Mucosa of descending colon (tissue), 3 donors: ENCODE measurements at places on chromosomes 4 and X. TPM values are rescaled to one million over a fixed set of nuclear protein-coding genes. Genes with fewer than 3 reads are reported as not detected.

DNA sequence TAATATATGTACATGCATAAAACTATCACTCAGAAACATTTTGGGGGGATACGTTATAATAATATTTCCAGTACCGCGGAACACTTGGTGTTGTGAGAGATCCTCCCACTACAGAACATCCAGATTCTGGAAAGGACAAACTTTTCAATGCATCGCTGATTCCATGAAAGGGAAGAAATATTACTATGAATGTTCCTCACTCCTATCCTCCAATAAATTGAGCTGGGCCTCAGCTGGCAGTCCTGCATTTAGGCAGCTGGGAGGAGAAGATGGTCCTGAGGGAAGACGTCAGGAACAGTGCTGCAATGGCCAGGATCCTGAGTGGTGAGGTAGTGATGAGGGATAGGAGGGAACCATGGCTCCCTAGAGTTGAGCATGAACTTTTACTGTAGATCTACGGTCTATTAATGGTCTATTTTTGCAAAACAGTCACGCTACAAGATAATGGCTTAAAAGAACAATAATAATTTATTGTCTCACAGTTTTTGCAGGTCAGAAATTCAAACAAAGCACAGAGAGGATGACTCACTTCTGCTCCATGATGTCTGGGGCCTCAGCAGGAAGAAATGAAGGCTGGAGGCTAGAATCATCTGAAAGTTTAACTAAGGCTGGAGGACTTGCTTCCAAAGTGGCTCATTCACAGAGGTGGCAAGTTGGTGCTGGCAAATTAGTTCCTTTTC is 538.1 kb downstream of the STIM2 start:
- DNase-seq, result no peak

GRCh38 chr4:153790500-153790865 is 1.6 kb upstream of the SFRP2 start:
- DNase-seq, result no peak

The WDFY3 gene
- 55.5 TPM for total RNA-seq

The TENM3 gene
- 0.58 TPM for total RNA-seq

DNA sequence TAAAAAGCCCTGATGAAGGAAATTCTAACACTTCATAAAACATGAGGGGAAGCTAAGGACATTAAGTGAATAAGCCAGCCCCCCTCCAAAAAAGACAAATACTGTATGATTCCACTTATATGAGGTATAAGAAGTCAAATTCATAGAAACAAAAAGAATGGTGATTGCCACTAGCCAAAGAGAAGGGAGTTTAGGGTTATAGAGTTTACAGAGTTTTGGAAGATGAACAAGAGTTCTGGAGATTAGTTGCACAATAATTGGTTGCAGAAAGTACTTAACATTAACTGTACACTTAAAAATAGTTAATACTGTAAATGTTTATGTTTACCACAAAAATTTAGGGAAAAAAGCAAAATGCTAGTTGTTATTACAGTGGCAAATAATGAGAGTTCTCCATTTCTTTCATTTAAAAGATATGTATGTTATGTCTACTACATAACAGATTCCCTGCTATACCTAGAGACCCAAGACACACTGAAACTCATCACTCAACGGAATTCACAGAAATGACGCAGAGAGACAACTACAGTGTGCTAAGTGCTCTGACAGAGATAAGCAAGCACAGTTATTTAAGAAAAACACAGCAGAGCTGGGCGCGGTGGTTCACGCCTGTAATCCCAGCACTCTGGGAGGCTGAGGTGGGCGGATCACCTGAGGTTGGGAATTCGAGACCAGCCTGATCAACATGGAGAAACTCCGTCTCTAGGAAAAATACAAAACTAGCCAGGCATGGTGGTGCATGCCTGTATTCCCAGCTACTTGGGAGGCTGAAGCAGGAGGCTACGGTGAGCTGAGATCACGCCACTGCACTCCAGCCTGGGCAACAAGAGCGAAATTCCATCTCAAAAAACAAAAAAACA is 37.2 kb downstream of the EIF4E start:
- no peak for DNase-seq

The PRDM5 gene
- 10.2 TPM for total RNA-seq

The CNGA1 gene
- 17.8 TPM for total RNA-seq

DNA sequence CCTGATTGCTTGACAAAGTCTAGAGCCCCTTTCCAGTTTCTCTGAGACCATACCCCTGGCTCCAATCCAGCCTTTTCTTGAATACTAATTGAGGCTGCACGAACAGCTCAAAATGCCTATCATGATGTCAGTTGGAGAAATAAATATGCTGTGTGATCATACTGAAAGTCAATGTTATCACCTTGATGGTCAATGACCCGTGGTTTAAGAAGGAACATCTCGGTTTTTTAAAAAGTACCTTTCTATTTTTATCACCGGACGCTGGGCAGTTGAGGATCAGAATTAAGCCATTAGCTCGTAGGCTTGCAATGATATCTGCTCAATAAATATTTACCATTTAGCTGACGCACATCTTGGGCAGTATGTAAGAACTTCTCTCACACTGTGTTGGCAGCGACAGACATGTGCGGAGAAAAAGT is 852 bp upstream of the WDR44 start:
- peak; percentile 7 for DNase-seq

GRCh38 chrX:10634392-10635161 is 14.2 kb upstream of the MID1 start:
- DNase-seq, result no peak

GRCh38 chr4:23333556-23333945 is 556.3 kb downstream of the PPARGC1A start:
- no peak for DNase-seq

DNA sequence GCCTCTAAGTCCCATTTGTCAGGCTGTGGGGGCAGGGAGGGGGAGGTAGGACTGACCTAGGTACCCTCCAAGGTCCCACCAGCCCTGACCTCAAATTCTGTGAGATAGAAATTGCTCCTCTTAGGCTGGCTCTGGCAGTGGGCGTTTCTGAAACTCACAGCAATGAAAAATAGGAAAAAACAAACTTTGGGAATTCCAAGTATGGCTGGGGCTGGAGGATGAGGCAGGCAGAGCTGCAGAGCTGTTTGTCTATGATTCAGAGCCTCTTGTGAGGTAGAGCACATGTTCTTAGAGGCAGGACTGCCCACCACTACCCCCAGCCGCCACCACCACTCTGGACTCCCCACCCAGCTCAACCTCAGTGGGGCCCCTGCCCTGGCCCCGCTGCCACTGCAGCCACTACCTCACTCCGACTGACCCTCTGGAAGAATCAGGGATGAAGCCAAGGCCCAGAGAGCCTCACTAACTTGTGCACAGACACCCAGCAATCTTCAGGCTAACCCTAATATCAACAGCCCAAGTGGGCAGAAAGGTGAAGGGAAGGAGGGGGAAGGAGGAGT is 98.2 kb downstream of the PJA1 start:
- no peak for DNase-seq

GRCh38 chr4:16767861-16768260 is 130.6 kb downstream of the LDB2 start:
- DNase-seq, result no peak

The NPY5R gene
- total RNA-seq, result 0.22 TPM

GRCh38 chr4:53507671-53508286 is 83.5 kb downstream of the LNX1 start:
- no peak for DNase-seq

DNA sequence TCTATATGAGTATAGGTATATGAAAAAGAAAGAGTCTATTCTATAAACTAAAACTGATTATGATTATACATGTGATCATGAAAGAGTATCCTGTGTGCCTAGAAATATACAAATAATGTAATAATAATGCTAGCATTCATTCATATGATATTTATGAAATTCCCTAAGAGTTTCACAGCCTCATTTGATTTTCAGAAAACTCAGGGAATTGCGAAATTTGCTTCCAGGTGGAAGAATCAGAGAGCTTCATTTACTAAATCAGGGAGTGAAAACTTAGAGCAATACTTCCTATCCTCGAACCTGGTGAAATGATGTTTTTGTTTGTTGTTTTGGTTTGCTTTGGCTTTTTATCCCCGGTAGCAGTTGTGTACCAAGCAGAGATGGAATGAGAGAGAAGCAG is 1105.7 kb upstream of the SLIT2 start:
- DNase-seq, result no peak

- no peak for DNase-seq
Measured at GRCh38 chr4:28913466-28913865, 1806.7 kb upstream of the PCDH7 start.

The MAMLD1 gene
- 0.69 TPM for total RNA-seq

GRCh38 chr4:21898101-21898500 is 50.5 kb downstream of the KCNIP4 start:
- DNase-seq, result no peak

GRCh38 chrX:13074297-13075262 is 30.2 kb upstream of the FAM9C start:
- no peak for DNase-seq

The TSPAN6 gene
- total RNA-seq, result 63.0 TPM

DNA sequence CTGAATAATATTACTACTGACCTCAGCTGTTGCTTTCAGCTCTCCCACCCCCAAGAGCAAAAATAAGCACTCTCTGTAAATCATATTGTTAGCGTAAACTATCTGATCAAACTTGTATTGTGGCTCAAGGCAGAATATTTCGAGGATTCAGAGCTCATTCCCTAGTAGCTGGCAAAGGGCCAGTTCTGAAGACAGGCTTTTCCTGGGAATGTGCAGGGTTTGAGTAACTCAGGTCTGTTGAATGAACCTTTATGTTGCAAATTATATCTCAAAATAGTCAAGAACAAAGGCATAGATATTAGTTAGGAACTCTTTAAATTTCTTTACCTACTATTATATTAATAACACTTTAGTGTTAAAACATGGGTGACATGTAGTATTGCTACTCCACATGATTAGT is 454.9 kb downstream of the CCSER1 start:
- DNase-seq, result no peak

The SPP1 gene
- total RNA-seq, result 27.6 TPM

The SLC38A5 gene
- 9.7 TPM for total RNA-seq

The HHIP gene
- 2.4 TPM for total RNA-seq

DNA sequence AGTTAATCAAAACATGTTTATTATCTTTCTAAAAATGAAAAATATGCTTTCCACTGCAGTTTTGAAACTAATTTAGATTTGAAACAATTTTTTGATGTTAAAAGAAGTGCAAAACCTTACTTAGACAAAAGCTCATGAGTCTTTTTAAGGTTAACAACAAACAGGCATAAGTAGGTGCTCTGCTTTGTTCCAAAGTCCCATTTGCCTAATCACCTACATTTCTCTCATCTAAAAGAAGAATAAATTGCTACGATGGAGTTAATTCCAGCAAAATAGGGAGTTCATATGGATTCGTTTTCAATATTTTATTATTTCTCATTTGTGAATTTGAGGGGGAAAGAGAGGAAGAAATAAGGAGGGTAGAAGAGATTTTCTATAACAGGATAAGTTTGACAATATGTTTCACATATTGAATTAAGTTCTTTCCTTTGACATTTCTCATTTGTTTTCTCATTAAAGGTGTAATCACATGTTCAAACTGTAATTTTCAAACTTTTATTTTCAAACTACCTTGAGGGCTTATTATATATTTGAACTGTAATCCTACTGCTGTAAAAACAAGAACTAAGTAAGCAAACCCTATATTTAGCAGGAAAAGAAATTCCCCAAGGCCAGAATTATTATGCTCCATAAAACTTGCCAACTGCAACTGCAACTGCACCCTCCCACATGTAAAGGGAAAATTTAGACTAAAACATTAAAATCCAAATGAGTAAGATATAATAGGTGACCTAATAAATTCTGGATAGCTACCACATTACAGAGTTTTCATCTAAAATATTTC is 9.6 kb upstream of the SLC39A8 start:
- DNase-seq, result no peak

The MAGEB17 gene
- total RNA-seq, result 0.22 TPM

DNA sequence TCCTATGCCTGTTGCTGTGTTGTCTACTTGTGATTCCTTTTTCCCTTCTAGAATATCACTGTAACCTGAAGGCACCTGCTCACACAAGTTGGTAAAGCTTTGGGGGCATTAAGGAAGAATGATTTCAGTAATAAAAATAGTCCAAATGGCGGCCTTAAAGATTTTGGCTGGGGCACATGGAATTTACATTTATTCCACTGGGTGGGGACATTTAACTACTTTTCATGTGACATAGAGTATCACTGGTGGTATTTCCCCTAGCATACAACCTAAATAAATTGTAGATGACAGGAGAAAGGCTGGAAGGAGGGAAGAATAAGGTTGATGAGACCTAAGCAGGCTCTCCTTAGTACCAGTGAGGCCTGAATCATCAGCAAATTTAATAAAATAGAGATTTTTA is 121.8 kb upstream of the EDA2R start:
- no peak for DNase-seq

The MAGEB6B gene
- not detected for total RNA-seq

- no peak for DNase-seq
Measured at GRCh38 chr4:152972821-152973628, 36.9 kb downstream of the FHDC1 start.

GRCh38 chr4:38791010-38791409 is 8.2 kb upstream of the TLR10 start:
- DNase-seq, result no peak

The NLRP2B gene
- total RNA-seq, result not detected

DNA sequence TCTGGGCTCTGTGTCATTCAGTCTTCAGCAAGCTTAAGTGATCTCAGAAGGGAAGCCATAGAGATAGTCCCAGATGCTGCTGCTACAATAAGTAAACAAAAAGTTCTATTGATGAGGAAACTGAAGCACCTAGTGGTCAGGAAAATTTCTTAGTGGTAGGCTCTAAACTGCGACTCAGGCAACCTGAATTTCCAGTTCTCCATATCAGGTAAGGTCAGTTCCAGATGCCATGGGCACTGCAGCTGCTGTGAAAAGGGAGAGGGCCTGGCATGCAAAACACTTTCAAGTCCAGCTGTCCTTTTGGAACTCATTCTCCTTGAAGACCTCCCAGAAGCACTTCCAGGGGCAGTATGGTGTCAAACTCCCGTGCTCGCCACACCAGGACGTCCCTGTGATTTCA is 46.2 kb downstream of the REELD1 start:
- no peak for DNase-seq

GRCh38 chr4:100103671-100104070 is 86.6 kb downstream of the DDIT4L start:
- DNase-seq, result no peak

DNA sequence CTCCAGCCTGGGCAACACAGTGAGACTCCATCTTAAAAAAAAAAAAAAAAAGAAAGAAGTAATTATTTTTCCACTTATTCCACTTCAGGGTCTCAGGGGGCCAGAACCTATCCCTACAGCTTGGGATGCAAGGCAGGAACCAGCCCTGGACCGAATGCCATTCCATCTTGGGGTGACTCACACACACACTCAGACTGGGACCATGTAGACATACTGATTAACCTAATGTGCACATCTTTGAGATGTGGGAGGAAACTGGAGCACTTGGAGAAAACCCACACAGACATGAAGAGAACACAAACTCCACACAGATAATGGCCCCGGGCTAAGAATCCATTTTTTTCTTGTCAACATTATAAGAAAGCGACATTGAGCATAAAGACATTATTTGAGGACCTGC is 132.5 kb downstream of the PTTG2 start:
- DNase-seq, result no peak

- DNase-seq, result no peak
Measured at GRCh38 chr4:78517050-78517652, 34.4 kb upstream of the ANXA3 start.

GRCh38 chrX:119760026-119760877 is 1.9 kb downstream of the SOWAHD start:
- DNase-seq, result no peak

The FABP2 gene
- total RNA-seq, result 48.6 TPM
